Amniotic stem cell (primary cell): ENCODE measurements at places on chromosomes 16 and 17.

GRCh38 chr16:75590920-75591843 lies 25.0 kb downstream of the GABARAPL2 start:
- DNase-seq = no peak

DNA sequence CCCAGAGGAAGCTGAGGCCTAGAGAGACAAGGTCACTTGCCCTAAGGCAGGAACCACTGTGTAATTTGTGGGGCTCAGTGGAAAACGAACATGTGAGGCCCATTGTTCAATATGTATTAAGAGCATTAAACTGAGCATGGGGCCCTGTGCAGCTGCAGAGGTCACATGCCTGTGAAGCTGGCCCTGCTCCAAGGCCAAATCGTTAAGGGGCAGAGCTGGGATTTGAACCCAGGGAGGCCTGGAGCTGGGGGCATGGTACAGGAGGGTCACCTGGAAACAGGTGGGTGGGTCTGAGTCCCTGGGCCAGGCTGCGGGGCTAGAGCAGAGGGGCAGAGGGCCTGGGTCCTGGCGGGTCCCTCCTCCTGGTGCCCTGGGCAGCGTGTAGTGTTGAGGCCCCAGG lies 19.7 kb downstream of the C16orf74 start:
- no peak for DNase-seq

GRCh38 chr17:77387891-77388290 lies 247.1 kb downstream of the SEC14L1 start:
- no peak for DNase-seq

GRCh38 chr16:72300892-72301291 lies 128.9 kb upstream of the PMFBP1 start:
- no peak for DNase-seq

DNA sequence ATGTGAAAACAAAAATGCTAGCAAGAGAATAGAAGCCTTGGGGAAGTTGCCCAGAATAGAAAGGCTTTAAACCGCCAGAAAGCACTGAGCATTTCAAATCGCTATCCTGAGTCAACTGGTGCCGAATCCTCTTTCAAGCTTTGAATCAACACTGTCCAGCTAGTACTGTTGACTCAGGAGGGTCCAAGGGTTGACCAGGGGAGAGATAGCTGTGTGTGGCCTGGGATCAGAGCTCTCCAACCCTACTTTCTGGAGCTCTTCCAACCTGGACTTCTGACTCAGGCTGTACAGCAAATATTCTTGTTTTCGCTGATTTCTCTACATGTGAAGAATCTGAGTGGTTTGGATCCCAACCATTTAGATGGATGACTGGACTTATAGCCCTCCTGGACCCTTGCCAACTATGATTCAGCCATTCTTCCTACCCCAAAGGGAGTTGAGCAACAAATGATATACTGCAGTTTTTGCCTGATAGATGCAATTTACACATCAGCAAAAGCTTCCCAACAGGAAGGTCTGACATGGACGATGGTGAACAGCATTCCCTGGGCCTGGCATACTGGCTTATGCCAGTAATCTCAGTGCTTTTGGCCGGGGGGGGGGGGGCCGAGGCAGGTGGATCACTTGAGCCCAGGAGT lies 154.0 kb upstream of the SDK2 start:
- no peak for DNase-seq

GRCh38 chr16:66474750-66475199 lies 47.7 kb downstream of the BEAN1 start:
- DNase-seq = no peak

DNA sequence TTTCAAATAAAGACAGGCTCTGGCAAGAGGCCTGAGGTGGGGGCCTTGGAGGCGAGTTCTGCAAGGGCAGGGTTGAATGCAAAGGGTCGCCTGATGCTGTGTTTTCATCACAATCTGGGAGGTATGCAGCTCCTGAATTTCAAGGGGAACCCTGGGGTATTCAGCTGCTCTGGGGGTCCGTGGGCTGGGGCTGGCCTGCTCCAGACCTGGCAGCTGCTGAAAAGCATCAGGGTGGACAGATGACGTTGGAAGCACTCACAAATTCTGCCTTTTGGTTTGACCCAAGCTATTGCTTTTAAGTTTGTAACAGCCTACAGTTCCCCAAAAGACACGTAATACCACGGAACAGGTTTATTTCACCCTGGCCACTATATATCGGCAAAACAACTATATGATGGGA lies 1.3 kb downstream of the DNAH17 start:
- no peak for DNase-seq

- DNase-seq = no peak
These were observed 831 bp downstream of the RPL13 start for GRCh38 chr16:89561142-89561883.

GRCh38 chr16:58464916-58465731 lies 34.8 kb upstream of the NDRG4 start:
- DNase-seq = no peak
